ENCODE measurements at places on chromosomes 2 and 18.

DNA sequence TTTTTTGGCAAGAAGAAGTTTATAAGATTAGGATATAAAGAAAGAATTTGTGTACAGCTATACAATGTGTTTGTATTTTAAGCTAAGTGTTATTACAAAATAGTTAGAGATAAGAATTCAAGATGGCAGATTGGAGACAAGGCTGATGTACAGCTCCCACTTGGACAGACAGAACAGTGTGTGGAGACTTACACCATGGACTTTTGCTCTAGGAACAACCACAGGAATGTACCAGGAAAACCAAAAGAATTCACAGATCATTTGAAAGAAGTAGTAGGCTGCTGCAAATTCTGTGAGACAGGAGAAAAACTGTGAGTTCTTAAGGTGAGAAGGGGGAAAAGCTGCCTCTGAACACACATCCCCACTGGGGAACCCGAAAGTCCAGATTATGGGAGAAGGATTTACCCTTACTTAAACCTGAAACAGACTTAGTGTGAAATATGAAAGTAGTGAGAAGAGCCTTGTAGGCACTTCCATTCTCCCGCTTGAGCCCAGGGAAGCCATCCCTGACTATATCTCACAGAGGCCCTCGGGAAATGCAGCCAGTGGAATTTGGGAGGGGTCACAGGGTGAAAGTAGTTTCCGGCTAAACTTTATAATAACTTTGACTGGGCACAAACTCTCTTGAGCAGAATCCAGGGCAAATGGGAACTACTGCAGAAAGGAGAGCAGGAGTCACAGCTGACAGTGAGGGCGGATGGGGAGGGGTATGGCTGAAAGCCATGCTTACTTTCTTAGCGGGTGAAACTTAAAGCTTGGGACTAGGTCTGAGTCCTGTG is 11.6 kb upstream of the RPRD1A start:
- no peak for DNase-seq

DNA sequence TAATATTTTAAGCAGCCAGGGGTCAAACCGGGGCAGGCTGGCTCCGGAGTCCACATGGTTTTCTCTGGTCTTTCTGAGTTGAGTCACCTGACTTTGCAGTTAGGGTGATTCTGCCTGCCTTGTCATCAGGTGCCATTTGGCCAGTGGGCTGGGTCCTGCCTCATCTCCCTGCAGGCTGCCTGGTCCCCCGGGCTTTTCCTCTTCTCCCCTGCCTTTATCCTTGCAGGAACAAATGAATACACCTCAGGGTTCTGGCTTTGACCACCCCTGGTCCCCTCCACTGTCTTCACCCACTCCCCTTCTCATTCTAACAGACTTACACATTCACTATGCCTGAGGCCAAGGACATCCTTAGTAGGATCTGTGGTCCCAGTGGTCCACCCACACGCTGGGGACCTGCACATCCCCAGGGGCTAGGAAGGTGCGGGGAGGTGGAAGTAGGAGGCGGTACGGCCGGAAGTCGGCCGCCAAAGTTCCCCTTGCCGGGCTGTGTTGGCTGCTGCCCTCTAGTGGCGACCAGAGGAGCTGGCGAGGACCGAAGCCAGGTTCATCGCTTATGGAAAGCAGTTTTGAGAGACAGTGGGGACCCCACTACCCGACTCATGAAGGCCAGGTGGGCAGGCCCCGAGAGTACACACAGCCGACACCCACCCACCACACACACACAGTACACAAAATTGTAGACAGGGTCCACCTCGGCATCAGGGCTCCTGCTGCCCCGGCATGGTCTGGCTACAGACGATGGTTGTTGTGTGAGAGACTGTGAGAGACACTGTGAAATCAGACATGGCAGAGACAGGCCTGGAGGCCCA is 6.3 kb upstream of the TEX261 start:
- DNase-seq: peak; percentile 70

- DNase-seq: no peak
Measured at GRCh38 chr2:240564561-240565332, 3.5 kb upstream of the RNPEPL1 start.

DNA sequence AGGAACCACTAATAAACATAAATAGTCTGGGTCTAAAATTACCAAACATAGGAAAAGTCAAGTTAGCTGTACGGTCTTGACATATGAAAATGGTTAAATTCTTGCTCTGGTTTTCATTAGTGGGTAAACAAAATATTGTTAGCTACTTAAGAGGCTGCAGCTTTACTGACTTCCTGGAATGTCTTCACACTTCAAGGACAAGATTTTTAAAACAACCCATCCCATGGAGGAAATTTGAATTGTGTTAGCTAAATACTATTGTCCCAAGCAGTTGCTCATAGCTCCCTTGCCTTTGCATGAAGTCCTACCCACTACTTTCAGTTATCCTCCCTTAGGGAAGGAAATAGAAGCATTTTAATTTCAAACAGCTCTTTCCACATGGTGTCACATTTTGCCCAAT is 128.5 kb downstream of the EPHA4 start:
- no peak for DNase-seq

GRCh38 chr2:42072349-42073118 is 24.7 kb downstream of the PKDCC start:
- no peak for DNase-seq

DNA sequence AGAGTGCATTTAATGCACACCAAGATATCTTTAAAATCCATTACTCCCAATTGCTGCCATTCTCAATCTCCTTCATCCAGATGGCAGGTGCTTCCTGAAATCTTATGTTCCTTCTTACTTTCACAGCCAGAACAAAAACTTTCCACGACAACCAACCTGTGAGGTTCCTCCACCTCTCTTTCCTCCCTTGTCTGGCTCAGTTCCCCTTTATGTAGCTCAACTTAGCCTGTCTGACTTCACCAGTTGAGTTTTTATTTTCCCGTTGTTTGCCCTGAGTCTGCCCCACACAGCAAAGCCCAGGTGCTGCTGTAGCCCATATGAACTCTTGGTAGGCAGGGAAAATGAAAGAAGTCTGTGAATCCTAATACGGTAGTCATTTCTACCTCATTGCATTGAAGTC is 112.5 kb downstream of the MREG start:
- DNase-seq: no peak

- no peak for DNase-seq
Measured at GRCh38 chr2:95058466-95058988, 33.0 kb downstream of the MAL start.

DNA sequence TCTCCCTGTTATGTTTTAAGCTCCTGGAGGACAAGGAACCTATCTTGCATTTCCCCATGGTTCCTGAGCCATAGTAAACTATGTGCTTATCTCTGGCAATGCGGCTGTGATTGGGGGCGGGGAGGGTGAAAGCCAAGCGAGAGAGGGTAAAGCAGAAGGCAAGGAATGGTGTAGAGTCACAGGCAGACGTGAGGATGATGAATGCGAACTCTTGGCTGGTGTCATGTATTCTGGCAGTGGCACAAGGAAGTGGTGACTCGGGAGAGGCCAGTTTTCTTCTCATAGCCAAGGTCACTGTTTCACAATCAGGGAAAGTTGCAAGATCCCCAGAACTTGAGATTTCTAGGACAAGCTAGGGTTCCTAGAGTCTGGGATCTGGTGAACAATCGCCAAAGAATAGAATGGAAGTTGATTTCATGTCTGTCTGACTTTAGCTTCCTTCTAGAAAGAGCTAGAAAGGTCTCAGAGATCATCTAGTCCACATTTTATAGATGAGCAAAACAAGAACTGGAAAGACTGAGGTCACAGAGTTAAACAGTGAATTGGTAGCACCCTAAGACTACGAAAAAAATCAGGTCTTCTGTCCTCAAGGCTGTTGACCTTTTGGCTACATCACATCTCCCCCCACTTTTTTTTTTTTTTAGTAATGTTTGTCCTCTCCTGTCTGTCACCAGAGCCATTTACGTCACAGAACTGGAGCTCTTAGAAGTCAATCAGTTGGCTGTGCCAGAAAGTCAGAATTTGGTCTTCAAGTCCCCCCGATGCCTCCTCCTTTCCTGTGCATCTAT is 137.0 kb downstream of the BCL11A start:
- DNase-seq: no peak

GRCh38 chr2:205739620-205740019 is 57.3 kb downstream of the NRP2 start:
- DNase-seq: no peak

DNA sequence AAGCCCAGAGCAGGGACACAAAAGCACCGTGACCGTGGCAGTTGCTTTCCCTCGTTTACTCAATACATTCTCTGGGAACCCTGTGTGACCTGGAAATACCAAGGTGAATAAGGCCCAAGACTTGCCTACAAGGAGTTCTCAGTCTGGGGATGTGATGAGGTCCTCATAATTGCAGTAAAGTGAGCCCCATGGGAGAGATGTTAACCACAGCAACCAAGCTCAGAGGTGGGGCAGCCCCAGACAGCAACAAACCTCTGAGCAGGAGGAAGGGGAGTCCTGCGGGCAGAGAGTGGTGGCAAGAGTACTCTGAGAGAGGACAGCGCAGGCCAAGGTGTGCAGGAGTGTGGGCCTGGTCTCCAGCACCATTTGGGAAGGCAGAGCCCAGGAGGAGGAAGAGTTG is 91.6 kb downstream of the TTC32 start:
- no peak for DNase-seq

DNA sequence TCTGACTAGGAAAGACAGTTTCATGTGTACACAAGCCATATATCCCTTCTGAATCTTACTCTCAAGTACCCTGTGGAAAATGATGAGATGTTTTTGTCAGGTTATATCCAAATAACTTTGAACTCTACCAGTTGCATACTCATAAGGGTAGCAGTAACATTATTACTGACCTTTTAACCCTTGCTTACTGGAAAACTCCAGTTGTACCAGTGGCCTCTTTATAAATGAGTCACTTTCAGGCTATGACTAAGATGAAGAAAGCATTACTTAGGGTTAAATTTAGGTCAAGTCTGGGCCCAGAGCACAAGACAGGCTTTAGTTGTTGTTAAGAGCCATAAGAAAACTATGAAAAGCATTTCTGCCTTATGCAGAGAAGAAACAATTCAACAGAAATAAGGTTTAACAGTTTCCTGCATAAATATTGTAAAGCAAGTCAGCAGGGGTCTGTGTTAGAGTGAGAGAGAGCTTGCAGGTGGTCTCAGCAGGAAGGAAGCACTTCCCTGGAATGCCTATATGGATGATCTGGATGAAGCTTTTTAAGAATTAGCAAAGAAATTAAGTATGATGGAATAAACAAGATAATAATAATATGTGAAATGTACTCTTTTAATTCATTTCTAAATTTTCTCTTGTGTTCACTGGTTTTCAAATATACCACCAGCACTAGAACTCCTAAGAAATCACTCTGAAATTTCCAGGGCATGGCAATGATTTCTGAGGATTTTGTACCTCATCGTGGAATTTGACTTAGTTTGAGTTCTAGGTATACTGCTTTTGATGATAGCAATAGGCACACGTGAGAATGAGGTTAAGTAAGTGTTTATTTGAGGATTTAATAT is 126.6 kb downstream of the UBE2E3 start:
- DNase-seq: no peak

DNA sequence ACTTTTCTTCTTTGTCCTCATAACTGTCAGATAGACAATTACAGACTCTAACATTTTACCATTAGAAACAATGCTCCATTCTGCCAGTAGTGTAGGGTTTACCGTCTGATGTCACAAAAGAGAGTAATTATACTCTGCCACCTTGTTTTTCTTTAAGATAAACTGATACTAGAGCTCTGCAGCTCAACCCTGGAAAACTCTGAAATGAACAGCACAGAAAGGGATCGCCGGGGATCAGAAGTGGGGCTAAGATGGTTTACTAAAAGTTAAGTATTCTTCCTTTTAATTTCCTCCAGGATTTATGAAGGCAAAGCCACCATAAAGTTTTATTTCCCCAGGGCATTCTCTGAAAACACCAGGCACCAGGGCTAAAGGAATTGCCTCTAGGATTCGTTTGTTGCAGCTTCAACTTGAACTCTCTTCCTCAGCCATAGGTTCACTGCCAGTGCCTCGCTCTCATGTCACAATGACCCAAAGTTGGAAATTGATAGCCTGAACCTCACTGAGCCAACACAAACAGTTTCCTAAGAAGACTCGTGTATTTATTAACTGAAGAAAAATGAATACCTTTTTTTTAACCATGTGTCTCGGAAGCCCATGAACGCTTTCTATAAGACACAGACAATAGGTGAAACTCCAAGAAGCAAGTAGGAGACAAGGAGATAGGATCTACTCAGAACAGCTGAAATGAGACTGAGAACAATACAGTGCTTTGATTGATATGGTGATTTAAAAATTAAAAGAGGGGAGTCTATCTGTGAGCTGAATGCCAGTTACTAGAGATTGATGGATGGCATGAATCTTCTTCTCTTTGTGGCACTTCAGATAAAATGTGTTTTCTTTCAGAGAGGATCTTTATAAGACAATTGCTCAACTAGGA is 121.5 kb upstream of the SPATS2L start:
- DNase-seq: no peak

DNA sequence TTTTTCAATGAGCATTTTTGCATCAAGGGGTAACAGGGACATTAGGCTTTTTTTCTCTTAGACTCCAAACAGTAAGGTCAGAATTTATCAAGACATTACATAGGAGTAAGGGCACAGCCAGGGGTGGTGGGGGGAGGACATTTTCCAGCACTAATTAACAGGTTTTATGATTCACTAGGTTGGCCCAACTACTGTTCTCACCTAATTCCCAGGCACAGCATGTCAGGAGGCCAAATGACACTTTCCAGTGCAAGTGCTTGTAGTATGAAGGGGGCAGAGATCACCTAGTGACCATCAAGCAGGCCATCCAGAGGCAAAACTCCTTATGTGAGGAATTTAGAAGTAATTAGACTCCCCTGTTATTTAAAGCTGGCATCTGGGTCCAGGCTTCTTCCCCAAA is 3.9 kb upstream of the MBD2 start:
- DNase-seq: no peak

- no peak for DNase-seq
Measured at GRCh38 chr18:48931680-48932461, 18.9 kb downstream of the SMAD7 start.

GRCh38 chr2:165686800-165687199 is 107.2 kb downstream of the GALNT3 start:
- no peak for DNase-seq

GRCh38 chr2:226836548-226836885 is 663 bp downstream of the RHBDD1 start:
- DNase-seq: no peak

- DNase-seq: no peak
Measured at GRCh38 chr18:37364237-37364636, 201.4 kb downstream of the CELF4 start.

- no peak for DNase-seq
Measured at GRCh38 chr2:9256147-9256546, 49.5 kb downstream of the ASAP2 start.

- no peak for DNase-seq
Measured at GRCh38 chr2:226730481-226730880, 69.1 kb downstream of the IRS1 start.

GRCh38 chr2:88451811-88452564 is 505 bp downstream of the FOXI3 start:
- no peak for DNase-seq

DNA sequence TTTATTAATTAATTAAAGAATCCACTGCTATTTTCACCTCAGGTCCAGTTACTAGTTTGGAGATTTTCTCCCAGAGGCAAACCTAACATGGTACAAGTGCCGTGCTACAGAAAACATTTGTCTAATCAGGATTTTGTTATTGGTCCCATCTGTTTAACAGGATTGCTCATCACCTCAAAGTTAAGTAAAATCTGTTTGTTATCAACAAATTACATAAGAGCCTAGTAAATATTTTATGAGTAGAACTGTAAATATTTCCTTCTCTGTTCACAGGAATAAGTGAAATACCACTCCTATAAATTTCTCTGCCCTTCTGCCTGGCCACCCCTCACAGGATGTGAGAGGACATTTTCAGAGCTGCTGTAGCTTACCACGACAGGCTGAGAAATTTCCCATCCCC is 200.2 kb downstream of the RAD51AP2 start:
- DNase-seq: no peak

GRCh38 chr18:56066524-56067213 is 478.7 kb upstream of the TCF4 start:
- DNase-seq: no peak
